LoVo (cell line): ENCODE measurements at places on chromosomes 16 and 17.
A peak's percentile ranks its signal among the peaks of the same experiment; 100 is the strongest.

GRCh38 chr17:51439395-51440229 lies 179.3 kb downstream of the UTP18 start:
- DNase-seq = no peak

GRCh38 chr16:65510241-65510640 lies 388.4 kb upstream of the CDH11 start:
- no peak for DNase-seq

DNA sequence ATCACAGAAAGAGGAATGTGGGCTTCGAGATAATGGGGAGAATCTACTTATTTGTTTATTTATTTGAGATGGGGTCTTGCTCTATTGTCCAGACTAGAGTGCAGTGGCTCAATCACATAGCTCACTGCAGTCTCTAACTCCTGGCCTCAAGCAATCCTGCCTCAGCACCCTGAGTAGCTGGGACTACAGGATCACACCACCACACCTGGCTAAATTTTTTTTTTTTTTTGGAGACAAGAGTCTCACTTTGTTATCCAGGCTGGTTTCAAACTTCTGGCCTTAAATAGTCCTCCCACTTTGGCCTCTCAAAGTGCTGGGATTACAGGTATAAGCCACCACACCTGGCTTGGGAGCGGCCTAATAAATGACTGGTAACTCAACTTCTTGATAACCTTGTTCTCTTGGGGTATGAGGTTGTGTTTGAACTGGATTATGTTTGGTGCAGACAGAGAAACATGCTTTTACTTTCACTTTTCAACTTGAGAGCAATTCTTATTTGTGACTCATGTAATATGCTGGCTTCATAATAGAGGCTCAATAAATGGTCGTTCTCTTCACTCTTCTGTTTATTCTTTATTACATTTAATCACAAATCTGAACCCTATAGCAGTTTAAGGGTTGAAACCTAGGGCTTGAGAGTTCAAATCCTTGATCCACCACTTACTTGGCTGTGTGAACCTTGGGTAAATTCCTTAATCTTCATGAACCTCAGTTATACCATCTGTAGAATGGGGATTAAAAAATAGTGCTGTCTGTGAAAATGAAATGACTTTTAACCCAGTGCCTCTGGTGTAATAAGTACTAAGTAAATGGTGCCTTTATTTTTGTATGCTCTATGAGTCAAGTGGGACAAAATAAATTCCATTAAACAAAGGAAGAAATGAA lies 129.1 kb upstream of the HS3ST2 start:
- peak; percentile 18 for DNase-seq

- DNase-seq = no peak
These were observed 224.3 kb downstream of the MSI2 start for GRCh38 chr17:57480438-57481196.

- DNase-seq = no peak
These were observed 492.6 kb downstream of the TOX3 start for GRCh38 chr16:52054326-52054725.

- no peak for DNase-seq
These were observed 272.3 kb downstream of the FOXL1 start for GRCh38 chr16:86850670-86851069.

GRCh38 chr17:41977991-41978390 lies 11.4 kb downstream of the CNP start:
- no peak for DNase-seq

DNA sequence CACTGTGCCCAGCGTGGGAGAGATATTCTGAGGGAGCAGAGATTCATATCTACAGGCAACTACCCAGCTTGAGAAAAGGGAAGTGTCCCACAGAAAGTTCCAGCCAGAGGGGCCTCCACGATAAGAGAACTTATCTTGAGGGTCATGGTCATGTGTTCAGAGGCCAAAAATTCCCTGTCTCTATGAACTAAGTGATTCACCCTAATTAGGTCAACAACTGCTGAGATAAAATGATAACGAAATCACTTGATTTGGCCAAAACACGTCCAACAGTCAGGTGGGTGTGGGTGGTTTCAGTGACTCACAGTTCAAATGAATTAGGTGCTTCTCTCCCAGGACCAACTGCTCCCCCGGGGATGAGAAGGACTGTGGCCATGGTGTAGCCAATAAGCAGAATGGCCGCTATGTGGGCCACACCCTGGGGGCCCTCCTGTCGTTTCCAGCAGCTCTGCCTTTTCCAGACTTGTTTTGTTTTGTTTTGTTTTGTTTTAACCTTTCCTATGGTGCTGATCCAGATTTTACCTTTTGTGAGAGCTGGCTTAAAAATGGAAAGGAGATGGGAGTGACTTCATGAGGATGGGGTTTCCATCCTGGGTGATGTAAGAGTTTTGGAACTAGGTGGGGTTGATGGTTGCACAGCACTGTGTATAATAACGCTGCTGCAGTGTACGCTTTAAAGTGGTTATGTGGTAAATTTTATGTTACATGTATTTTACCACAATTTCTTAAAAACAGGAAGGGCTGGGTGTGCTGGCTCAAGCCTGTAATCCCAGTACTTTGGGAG lies 8.7 kb downstream of the DNAI2 start:
- peak; percentile 42 for DNase-seq

- DNase-seq = no peak
These were observed 2.0 kb downstream of the SOCS3 start for GRCh38 chr17:78357672-78358537.

DNA sequence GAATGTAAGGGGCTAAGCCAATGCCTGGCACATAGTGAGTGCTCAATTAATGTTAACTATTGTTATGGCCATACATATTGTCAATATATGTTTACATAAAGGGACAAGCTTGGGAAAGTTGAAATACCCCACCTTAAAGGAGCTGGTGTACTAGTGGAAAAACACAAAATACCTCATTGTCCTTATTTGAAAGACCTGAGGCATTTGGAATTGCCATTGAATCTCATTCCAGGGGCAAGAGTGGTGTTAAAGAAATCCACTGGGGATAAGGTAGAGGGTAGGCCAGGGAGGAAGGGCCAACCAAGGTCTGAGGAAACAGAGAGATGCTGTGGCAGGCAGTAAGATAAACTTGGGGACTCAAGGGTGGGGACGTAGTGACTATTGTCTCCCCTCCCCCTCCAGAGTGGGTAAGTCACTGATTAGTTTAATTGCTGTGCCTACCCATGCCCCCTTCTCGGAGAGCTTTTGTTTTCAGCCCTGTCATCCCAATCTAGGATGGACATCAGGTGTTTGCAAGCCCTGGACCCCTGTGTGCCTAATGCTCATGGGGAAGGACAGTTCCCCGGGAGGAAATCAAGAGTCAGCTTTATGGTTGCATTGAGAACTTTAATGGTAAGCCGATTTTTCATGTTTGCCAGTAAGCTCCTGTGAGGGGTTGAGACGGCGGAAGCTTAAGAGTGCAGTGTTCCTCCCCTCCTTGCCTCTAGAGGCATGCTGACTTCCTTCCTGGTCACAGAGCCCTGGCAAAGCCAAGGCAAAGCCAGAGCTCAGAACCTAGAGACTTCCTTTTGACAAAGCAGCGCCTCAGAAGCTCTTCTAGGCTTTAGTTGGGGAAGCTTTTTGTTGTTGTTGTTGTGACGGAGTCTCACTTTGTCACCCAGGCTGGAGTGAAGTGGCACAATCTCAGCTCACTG lies 2.5 kb upstream of the HEATR9 start:
- DNase-seq = no peak

GRCh38 chr16:54912720-54913119 lies 17.9 kb upstream of the IRX5 start:
- no peak for DNase-seq

- no peak for DNase-seq
These were observed 11.4 kb downstream of the CCR7 start for GRCh38 chr17:40553694-40554534.

GRCh38 chr17:3983606-3984484 lies 19.6 kb upstream of the ATP2A3 start:
- DNase-seq = no peak

DNA sequence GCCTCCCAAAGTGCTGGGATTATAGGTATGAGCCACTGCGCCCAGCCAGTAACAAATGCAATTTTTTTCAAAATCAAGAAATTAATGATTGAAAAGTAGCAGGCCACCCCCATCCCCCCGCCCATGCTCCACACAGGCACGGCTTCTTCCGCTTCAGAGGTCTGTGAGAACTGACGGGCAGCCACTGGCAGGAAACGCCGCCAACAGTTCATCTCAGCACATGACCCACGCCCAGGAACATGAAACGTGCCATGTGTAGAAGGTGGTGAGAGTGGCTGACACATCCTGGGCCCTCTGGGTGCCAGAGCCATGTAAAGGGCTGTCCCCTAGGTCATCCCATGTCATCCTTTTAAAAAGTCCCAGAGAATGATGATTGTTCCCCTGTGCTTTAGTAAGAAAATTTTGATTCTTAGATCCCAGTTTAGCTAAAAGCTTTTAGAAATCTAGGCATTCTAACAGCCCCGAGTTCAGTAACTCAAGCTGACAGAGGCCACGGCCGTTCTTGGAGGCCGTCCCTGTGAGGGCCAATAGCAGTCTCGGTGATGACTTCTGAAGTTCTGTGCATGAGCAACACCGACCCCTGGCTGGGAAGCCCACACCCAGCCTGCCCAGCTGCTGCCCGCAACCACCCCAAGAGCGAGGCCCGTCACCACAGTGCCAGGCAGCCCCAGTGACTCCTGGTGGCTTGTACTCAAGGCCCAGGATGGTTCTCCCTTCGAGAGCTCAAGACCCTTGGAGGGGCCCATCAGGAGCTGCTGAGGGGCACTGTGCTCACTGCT lies 52.1 kb downstream of the KLHDC4 start:
- DNase-seq = no peak

GRCh38 chr16:56814537-56815432 lies 50.2 kb upstream of the SLC12A3 start:
- no peak for DNase-seq

GRCh38 chr17:55384643-55385232 lies 36.9 kb downstream of the MMD start:
- DNase-seq = no peak

GRCh38 chr16:30603945-30604315 lies 6.3 kb downstream of the ZNF689 start:
- no peak for DNase-seq

GRCh38 chr16:23945243-23945642 lies 109.5 kb downstream of the PRKCB start:
- DNase-seq = no peak

DNA sequence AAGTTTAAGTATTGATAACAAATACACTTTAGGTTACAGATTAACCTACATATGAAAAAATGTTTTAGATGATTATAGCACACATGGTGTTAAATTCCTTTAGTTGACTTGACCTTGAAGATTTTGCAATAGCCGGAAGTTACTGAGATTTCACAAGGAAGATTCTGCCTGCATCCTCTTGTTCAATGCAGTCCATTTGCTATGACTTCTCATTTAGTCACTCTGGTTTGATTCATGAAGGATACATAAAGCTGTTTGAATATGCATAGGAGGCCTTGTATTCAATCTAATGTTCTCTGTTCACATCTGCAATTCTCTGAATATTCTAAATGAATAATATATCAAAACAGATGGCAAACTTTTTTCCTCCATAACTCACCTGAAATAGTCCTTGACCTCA lies 870.2 kb upstream of the GOT2 start:
- no peak for DNase-seq

DNA sequence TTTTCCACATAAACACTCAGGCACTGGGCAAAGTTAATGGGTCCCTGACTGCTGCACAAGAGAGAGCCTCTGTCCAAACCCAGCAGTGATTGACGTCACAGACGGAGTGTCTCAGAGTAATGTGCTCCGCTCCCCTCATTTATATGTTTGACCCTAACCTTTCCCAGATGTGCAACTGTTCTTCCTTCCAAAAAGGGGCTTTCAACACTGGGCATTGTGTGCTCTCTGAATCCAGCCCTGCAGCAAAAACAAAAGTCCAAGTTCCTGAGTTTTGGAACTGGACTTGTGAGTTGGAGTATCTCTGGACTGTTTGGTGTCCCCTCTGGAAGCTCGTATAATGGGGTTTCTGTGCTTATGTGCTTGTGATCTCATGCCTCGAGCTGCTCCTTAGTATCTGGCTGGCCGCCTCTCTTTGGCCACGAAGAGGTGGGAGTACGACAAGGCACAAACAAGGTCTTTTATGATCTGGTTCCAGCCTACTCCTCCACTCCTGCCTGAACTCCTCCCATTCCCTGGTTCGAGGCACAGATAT lies 76.4 kb upstream of the SMIM36 start:
- DNase-seq = no peak

- no peak for DNase-seq
These were observed 77.4 kb downstream of the ANKFN1 start for GRCh38 chr17:56230660-56231059.

- no peak for DNase-seq
These were observed 107.4 kb upstream of the ANKFN1 start for GRCh38 chr17:56045872-56046271.

GRCh38 chr17:51661403-51661802 lies 401.1 kb downstream of the UTP18 start:
- DNase-seq = no peak

GRCh38 chr17:21361020-21361809 lies 14.9 kb upstream of the KCNJ12 start:
- DNase-seq = no peak

- no peak for DNase-seq
These were observed 2.5 kb upstream of the SLC13A2 start for GRCh38 chr17:28470914-28471366.

- DNase-seq = no peak
These were observed 11.1 kb downstream of the UBE2O start for GRCh38 chr17:76441686-76442340.

DNA sequence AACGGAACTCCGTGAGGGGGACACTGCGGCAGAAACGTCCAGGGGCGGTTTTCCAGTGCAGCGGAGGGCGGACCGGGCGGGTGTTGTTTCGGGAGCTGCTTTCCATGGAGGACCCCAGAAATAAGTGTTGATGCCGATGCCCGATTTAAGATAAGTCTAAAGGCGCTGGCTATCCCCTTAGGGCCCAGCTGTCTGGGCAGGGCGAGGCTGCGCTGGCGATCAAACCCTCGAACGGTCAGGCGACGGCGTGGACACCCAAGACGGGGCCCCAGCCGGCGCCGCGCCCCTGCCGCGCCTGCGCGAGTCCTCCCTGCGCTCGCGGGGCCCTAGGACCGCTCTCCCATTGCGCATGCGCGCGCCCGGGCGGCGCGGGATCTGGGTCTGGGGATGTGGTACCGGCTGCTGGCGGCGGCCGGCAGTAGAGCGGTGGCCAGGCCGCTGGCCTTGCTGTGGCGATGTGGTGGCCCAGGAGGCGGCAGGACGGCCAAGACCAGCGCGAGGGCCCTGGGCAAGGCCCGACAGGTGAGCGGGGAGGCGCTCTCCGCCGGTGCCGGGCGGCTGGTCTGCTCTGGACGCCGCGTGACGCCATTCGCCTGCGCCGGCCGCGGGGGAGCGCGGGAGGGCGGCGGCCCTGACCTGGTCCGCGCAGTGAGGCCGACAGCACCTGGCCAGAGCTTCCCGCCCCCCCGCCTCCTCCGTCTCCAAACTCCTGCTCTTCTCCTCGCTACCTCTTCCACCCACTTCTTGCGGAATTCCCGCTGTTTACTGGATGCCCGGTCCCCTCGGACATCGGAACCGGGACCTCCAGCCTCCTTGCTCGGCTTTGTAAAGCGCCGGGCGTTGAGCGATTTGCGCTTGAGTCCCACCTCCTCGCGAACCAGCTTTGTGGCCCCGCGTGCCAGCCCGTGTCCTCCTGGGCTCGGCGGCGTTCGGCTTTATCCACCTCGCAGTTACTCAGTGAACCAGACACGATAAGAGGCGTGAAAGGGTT lies 24.0 kb downstream of the DEF8 start:
- DNase-seq = peak; percentile 93
